Panc1 (cell line): ENCODE measurements at places on chromosomes 2 and 18. TPM values are rescaled to one million over a fixed set of nuclear protein-coding genes. Genes with fewer than 3 reads are reported as not detected.

SLC16A14 gene
- total RNA-seq = 3.2 TPM

SLC5A7 gene
- not detected for total RNA-seq

CNDP1 gene
- total RNA-seq = not detected

DNA sequence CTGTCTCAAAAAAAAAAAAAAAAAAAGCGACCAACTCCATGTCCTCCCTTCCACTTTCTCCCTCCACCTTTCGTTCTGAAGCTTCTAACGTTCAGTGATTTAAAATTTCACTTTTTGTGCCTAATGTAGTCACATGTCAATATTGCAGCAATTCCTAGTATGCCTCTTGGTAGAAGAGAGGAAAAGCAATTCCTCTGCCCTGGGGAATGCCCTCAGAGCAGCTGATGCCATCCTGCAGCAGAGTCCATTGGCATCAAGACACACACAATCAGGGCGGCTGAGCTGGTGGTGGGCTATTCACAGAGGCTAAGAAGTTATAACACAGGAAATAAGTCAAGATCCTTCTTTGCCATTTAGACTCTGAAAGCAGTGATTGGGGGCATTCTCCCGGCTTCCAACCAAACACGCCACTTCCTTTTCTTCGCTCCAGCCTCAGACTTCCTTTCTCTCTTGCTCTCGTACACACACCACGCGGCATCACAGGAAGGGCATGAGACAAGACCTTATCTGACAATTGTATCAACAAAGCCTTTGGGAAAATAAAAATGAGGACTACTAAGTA lies 71.9 kb downstream of the MOGAT1 start:
- H3K36me3 ChIP-seq = no peaks in the 10 kb centered on the region
- H3K4me3 ChIP-seq = no peak overlapping the region
- no peaks in the 10 kb centered on the region for H3K27me3 ChIP-seq
- no peak overlapping the region for H3K27ac ChIP-seq
- H3K4me1 ChIP-seq = no peaks in the 10 kb centered on the region

DNA sequence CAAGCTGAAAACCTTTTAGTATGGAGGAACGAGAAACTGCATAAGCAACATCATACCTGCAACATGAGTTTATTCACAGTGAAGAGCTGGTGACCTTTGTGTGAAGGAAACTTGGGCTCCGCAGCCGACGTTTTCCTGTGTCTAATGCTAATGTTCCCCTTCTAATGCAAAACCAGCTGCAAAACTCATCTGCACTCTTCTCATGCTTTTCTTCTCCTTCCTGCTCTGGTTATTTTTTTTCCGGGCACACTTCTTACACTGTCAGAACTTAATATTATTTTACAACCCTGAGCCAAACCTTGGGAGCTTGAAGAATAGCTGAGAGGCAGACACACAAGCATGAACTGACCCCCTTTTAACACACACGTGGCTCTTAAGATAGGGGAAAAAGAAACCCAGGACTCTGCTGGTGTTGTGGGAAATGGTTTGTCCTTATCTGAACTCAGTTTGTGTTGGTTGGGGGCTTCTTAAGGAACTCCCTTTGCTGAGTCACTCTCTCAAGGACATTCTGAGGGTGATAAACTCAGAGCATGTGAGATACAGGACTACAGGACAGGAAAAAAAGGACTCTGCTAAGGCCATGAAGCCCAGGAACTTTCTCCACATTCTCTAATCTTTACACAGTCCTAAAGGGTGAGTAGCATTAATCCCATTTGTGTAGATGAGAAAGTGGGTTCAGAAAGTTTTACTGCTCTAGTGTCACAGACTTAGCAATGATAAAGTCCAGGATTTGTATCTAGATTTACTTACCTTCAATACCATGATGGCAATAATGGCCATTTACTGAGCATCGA lies 439.3 kb upstream of the TRIB2 start:
- H3K4me1 ChIP-seq = no peaks in the 10 kb centered on the region
- H3K27ac ChIP-seq = peak overlapping the region; percentile 44; the same call in 1 of the 2 replicates
- no peak for DNase-seq
- no peaks in the 10 kb centered on the region for H3K36me3 ChIP-seq
- no peak overlapping the region for H3K4me3 ChIP-seq
- H3K27me3 ChIP-seq = no peaks in the 10 kb centered on the region

DNA sequence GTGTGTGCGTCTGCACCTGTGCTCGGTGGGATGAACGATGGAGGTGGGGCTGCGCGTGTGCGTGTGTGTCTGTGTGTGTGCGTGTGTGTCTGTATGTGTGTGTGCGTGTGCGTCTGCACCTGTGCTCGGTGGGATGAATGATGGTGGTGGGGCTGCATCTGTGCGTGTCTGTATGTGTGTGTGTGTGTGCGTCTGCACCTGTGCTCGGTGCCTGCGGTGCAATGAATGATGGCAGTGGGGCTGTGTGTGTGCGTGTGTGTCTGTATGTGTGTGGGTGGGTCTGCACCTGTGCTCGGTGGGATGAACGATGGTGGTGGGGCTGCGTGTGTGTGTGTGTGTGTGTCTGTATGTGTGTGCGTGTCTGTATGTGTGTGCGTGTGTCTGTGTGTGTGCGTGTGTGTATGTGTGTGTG lies 48.5 kb upstream of the CTDP1 start:
- H3K4me1 ChIP-seq = no peaks in the 10 kb centered on the region
- no peak for DNase-seq

GRCh38 chr18:22826726-22827125 lies 106.4 kb upstream of the RBBP8 start:
- H3K27ac ChIP-seq = no peak overlapping the region
- no peak for DNase-seq
- no peak overlapping the region for H3K4me3 ChIP-seq
- H3K36me3 ChIP-seq = no peaks in the 10 kb centered on the region
- H3K4me1 ChIP-seq = no peaks in the 10 kb centered on the region
